ENCODE measurements at places on chromosomes 16 and 17.

DNA sequence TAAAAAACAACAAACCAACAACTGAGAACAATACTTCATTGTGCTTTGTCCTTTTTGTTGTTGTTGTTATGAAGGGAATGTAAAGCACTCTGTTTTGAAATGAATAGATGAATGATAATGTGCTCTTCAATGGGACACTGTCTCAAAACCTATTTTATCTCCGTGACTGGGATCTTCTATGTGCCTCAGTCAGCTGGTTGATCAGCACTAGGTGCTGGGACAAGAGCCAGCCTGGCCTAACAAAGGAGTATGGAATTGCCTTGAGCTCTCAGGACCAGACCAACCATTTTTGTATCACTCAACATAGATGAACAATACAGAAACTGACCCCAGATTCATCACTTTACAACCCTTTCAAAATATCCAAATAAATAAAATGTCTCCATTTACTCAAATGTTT, 440.2 kb downstream of the KCNJ2 start:
- DNase-seq, result no peak

DNA sequence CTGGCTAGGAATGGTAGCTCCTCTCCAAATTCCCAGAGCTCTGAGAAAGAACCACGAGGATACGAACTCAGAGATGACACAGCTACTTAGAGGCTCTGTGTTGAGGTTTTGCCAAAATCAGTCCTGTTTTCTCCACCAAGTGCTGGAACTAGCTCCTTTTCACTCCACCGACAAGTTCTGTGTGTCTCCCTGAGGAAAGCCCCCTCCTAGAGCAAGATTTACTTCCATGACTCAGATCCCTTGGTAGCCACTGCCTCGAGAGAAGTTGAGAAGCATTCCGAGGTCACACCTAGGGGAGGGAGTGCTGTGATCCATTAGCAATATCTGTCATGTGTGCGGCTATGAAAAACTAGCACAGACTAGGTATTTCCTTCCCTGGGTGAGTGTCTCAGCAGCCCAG, 30.6 kb downstream of the IL21R start:
- DNase-seq, result no peak

- no peak for DNase-seq
Measured at GRCh38 chr16:86075839-86076440, 177.0 kb downstream of the IRF8 start.

GRCh38 chr17:79547586-79547985, 63.3 kb downstream of the RBFOX3 start:
- no peak for DNase-seq

DNA sequence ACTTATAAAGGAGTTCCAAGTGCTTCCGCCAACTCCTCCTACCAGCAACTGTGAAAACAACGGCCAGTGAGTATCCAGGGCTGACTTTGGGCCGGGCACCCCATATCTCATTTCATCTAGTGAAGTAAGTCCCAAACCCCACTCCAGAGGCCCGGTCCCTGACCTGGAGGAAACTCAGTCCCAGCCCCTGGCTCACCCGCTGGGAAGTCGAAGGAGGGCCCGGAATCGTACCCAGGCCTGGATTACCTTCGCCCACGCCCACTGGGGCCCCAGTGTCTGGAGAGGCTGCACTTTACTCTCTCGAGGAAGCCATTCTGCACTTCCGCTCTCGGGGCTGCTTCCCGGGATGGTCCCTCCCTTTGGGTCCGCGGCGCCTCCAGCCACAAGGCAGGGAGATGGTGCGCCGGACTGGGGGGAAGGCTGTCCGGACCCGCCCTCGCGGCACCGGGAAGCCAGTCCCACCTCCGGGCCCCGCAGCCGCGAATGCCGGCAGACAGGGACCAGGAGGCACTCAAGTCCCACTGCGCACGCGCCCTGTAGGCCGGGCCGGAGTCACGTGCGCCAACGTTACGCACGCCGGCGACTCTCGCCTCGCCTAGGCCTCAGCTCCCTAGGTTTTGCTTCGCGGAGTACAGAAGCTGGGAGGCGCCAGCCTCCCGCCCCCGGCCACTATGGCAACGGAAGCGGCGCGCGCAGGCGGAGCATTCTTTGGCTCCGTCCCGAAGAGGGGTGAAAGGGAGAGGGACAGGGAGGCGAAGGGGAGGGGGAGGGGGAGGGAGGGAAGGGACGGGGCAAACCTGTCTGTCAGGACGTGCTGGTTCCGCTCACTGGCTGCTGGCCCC, at the start of gene CMTR2:
CMTR2 (minus strand) TSS at position 513 of the 842 bp plus-strand sequence. CDS start 3,482 bp downstream, outside the sequence.
- peak; percentile 96 for DNase-seq

GRCh38 chr17:16287563-16288027, 65.7 kb downstream of the CENPV start:
- DNase-seq, result no peak

Data from NCI-H146 (cell line).